GM19239 (cell line): ENCODE measurements at places on chromosomes 5 and 9.

DNA sequence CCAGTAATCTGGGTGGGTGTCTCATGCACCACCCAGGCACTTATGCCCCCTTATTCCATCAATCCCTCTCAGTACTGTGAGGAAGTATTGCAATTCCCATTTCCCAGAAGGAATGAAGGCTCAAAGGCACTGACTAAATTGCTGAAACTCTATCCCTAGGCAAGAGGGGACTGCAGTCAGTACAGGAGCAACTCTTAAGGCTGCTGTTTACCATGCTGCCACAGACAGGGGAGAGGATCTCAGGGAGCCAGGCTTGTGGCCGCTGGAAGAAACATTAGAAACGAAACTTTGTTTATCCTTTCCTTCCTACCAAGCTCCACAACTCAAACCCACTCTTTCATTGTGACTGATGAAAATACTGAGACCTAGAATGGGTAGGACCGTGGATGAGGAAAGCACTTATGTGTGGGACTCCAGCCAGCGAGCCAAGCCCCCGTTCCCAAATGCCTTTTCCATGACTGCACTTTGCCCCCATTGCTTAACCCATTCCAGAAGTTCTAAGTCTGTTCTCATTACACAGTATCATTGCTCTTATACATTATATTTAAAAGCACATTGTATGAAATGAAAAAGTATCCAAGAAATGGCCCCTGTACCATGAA, 54.3 kb downstream of the TLE1 start:
- no peak for DNase-seq

DNA sequence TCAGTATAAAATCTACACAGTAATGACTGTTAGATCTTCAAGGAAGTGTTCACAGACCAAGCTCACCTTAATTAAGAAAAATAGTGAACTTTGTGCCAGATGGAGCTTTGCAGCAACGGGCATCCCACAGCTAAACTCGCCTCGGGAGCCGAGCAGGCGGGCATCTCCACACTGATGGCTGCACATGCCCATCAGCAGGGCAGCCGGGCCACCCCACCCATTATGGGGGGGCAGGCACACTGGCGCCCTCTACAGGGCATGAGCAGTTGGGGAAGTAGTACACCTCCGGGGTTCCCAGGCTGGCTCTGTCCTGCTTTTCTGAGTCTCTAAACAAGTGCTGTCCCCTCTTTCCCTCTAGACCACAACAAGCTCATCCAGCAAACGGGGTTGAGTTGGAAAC, 21.6 kb downstream of the ANKS6 start:
- no peak for DNase-seq

- no peak for DNase-seq
These were observed 168.4 kb downstream of the PBX3 start for GRCh38 chr9:125915606-125916005.

GRCh38 chr9:127485995-127486394, 34.7 kb downstream of the LRSAM1 start:
- no peak for DNase-seq

DNA sequence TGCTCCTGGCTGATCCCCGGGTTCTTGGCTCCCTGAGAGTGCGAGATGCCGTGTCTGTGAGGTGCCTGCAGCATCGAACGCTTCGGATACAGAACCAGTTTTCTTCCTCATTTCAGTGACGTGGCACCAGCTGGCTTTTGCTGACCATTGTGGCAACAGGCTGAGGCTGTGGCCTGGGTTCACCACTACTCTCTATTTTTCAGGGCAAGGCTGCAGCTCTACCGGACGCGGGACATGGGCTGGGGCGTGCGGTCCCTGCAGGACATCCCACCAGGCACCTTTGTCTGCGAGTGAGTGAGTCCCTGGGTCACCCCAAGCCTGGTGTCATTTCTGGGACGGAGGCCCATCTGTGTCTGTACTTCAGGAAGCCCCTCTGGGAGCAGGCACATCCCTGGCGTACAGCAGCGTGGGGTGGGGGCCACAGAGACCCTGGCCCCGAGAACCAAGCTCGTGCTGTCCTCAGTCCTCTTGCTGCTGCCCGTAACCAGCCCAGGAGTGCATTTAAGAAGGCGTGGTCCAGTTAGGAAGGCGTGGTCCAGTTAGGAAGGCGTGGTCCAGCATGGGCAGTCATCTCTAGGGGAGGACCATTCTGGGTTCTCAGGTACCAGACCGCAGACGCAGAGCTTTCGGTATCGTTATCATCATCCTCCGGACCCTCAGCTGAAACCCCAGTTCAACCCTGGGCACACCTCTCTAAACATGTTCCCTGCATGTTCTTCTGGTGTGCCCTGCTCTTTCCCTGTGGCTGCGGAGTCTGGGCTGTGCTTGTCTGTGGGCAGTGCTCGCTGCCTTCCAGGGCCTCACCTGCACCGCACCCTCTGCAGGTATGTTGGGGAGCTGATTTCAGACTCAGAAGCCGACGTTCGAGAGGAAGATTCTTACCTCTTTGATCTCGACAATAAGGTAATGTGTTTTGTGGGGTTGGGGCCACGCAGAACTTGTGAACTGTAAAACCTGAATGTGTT, 60.1 kb upstream of the CACNA1B start:
- DNase-seq = no peak

GRCh38 chr9:124659099-124659659, 111.9 kb downstream of the NR6A1 start:
- peak; percentile 19 for DNase-seq

- no peak for DNase-seq
These were observed 165.8 kb upstream of the WWC1 start for GRCh38 chr5:168125445-168126199.
